ENCODE measurements at places on chromosomes 2 and 18.
A peak's percentile ranks its signal among the peaks of the same experiment; 100 is the strongest.

- H3K27ac ChIP-seq: no peak overlapping the region
- no peaks in the 10 kb centered on the region for H3K4me1 ChIP-seq
- no peak overlapping the region for H3K4me3 ChIP-seq
- no peaks in the 10 kb centered on the region for H3K27me3 ChIP-seq
- no peak for ATAC-seq
- H3K36me3 ChIP-seq: no peaks in the 10 kb centered on the region
Measured at GRCh38 chr2:29209551-29209950, 94.3 kb downstream of the CLIP4 start.

GRCh38 chr2:43305012-43305411, 78.6 kb upstream of the ZFP36L2 start:
- peaks cover 41% of the 10 kb centered on the region for H3K4me1 ChIP-seq
- no peaks in the 10 kb centered on the region for H3K36me3 ChIP-seq
- no peak overlapping the region for H3K4me3 ChIP-seq
- peak overlapping the region; percentile 73 for H3K27ac ChIP-seq

GRCh38 chr2:227313310-227313709, 11.7 kb upstream of the MFF start:
- H3K4me1 ChIP-seq: no peaks in the 10 kb centered on the region
- H3K36me3 ChIP-seq: no peaks in the 10 kb centered on the region
- H3K27me3 ChIP-seq: no peaks in the 10 kb centered on the region
- no peak overlapping the region for H3K27ac ChIP-seq
- no peak for ATAC-seq

GRCh38 chr2:237083026-237083425, 2.7 kb upstream of the COPS8 start:
- peaks cover 2% of the 10 kb centered on the region for H3K36me3 ChIP-seq
- H3K27me3 ChIP-seq: no peaks in the 10 kb centered on the region
- peaks cover 35% of the 10 kb centered on the region for H3K4me1 ChIP-seq
- no peak for ATAC-seq

DNA sequence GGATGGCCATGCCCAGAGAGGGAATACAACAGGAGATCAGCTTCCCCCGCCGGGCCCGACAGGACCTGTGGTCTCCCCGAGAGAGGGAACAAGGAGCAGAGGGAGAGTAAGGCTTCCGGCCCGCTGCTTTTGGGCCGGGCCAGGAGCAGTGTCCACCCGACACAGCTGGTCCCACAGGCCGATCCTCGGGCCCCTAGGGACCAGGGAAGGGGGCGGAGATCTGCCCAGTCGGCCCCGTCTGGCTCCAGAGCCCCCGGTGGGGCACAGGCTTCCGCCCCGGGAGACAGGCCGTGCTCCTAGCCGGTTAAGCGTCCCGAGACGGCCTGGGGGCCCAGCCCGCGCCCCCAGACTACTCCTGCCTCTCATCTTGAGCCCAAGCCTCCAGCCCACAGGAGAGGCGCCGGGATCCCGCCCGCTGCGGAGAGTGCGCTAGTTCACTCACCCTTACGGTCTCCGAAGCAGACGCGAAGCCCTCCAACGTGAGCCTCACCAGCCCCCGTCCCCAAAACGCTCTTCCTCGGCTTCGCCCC, at the start of gene MCFD2:
MCFD2 (minus strand) TSS at position 526 of the 530 bp plus-strand sequence. CDS start 6,635 bp downstream, outside the sequence.
- H3K4me3 ChIP-seq: peak within 1 kb of the TSS; percentile 92
- ATAC-seq: peak; percentile 48
- no peaks in the 10 kb centered on the region for H3K27me3 ChIP-seq

GRCh38 chr2:152427902-152428301, 92.9 kb downstream of the FMNL2 start:
- H3K36me3 ChIP-seq: no peaks in the 10 kb centered on the region
- no peaks in the 10 kb centered on the region for H3K27me3 ChIP-seq
- no peak for ATAC-seq
- no peak overlapping the region for H3K4me3 ChIP-seq
- H3K27ac ChIP-seq: no peak overlapping the region

DNA sequence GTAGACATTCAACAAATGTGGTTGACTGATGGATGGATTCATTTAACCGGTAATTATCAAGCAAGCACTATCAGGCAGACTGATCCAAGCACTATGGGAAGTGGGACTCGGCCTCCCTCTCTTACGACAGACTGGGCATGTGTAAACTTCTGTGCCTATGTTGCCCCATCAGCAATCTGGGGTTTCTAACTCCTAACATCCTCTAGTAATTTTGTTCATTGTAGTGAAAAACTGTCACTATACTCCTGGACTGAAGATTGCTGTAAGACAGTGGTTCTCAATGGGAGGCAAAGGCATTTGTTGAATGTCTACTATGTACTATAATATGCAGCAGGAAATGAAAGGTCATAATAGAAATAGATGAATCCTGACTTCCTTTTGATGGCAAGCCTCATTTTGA, 51.2 kb upstream of the CREB1 start:
- peaks cover 68% of the 10 kb centered on the region for H3K4me1 ChIP-seq
- H3K27me3 ChIP-seq: no peaks in the 10 kb centered on the region
- H3K27ac ChIP-seq: no peak overlapping the region
- no peak overlapping the region for H3K4me3 ChIP-seq
- ATAC-seq: peak; percentile 29

DNA sequence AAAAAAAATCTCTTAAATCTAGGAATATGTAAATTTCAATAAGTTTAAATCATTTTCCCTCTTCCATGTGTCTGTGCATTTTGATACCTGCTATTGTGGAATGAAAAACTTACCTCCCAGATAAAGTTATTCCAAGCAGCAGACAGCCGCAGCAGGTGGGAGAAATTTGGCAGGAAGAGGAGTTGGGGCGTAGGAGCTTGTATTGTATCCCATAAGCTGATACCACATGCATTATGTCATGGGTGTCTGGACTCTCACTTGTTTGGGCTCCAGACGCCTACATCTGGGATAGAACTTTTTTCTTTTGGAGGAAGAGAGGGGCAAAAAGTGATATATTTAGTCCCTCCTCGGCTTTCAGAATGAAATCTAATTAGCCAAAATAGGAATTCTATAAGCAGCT, 59.3 kb upstream of the TCF4 start:
- H3K4me1 ChIP-seq: no peaks in the 10 kb centered on the region
- no peaks in the 10 kb centered on the region for H3K36me3 ChIP-seq
- ATAC-seq: no peak
- H3K4me3 ChIP-seq: no peak overlapping the region

- H3K4me3 ChIP-seq: no peak overlapping the region
- H3K36me3 ChIP-seq: no peaks in the 10 kb centered on the region
- H3K27ac ChIP-seq: no peak overlapping the region
- ATAC-seq: no peak
- no peaks in the 10 kb centered on the region for H3K27me3 ChIP-seq
Measured at GRCh38 chr18:24993628-24994027, 358.3 kb downstream of the ZNF521 start.

- H3K4me1 ChIP-seq: peaks cover 7% of the 10 kb centered on the region
- H3K4me3 ChIP-seq: peak overlapping the region; percentile 63
- no peaks in the 10 kb centered on the region for H3K27me3 ChIP-seq
- no peaks in the 10 kb centered on the region for H3K36me3 ChIP-seq
- H3K27ac ChIP-seq: peak overlapping the region; percentile 93
Measured at GRCh38 chr2:88692187-88692586, 714 bp downstream of the RPIA start.

DNA sequence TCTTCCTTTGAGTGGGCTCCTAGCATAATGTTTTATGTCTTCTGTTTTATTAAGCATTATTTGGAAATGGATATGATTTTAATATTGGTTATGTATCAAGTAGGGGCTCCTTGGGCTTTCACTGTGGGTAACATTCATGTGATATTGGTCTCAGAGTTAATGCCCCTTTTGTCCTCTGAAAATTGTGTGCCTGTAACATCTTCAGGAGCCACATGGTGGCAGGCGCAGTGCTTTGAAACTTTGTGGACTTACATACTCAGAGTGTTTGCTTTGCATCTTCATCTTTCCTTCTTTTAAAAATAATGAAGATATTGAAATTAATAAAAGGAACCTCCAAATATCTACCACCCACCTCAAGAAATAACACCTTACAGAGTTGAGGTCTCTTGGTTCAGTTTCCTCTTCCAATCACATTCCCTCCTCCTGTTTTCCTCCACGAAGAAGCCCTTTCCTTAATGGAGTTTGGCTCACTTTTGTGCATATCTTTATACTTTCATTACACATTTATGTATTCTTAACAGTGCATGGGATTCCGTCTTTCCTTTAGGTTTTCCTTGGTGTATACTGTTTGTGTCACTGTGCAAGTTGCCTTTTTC, 73.5 kb downstream of the LIMS1 start:
- no peaks in the 10 kb centered on the region for H3K36me3 ChIP-seq
- H3K27ac ChIP-seq: no peak overlapping the region
- H3K4me3 ChIP-seq: no peak overlapping the region
- peaks cover 49% of the 10 kb centered on the region for H3K4me1 ChIP-seq
- no peak for ATAC-seq
- H3K27me3 ChIP-seq: no peaks in the 10 kb centered on the region

DNA sequence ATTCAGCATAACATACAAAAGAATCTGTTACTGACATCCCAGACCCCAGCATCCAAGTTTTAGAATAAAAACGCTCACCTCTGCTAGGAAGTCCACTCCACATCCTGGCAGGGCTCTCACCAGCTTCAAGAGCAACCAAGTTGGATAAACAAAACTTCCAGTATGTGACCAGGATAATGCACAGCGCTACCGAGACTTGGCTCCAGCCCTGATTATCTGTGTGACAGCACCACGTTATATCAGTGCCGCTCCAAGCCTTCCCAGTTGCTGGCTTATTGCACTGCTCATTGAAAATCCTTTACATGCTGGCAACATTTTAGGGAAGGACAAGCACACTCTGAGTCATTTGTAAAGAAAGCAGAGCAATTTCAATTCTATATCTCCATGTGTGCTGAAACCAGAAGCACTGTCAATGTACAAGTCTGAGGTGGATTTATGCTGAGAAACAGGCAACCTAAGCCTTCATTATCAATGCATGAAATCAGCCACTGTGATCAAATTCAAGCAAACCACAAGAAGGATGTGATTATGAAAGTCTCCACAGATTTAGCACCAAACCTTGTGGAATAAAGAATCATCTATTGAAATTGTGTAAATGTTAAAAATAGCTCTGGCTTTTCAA, 115.7 kb downstream of the ZNF385B start:
- H3K27me3 ChIP-seq: no peaks in the 10 kb centered on the region
- ATAC-seq: no peak
- peaks cover 4% of the 10 kb centered on the region for H3K4me1 ChIP-seq
- H3K36me3 ChIP-seq: no peaks in the 10 kb centered on the region

GRCh38 chr2:234291765-234292204, 205.1 kb downstream of the ARL4C start:
- no peaks in the 10 kb centered on the region for H3K36me3 ChIP-seq
- H3K4me3 ChIP-seq: no peak overlapping the region
- no peak overlapping the region for H3K27ac ChIP-seq

GRCh38 chr2:127165539-127165935, 54.6 kb downstream of the CYP27C1 start:
- H3K36me3 ChIP-seq: no peaks in the 10 kb centered on the region
- H3K4me1 ChIP-seq: no peaks in the 10 kb centered on the region
- no peaks in the 10 kb centered on the region for H3K27me3 ChIP-seq
- ATAC-seq: no peak
- H3K27ac ChIP-seq: no peak overlapping the region
- H3K4me3 ChIP-seq: no peak overlapping the region

- H3K36me3 ChIP-seq: no peaks in the 10 kb centered on the region
- H3K4me1 ChIP-seq: no peaks in the 10 kb centered on the region
- no peaks in the 10 kb centered on the region for H3K27me3 ChIP-seq
- no peak for ATAC-seq
- no peak overlapping the region for H3K4me3 ChIP-seq
- H3K27ac ChIP-seq: no peak overlapping the region
Measured at GRCh38 chr2:135265960-135266490, 213.9 kb downstream of the RAB3GAP1 start.

GRCh38 chr2:20675701-20676352, 8.9 kb downstream of the GDF7 start:
- no peak overlapping the region for H3K27ac ChIP-seq
- H3K4me1 ChIP-seq: no peaks in the 10 kb centered on the region
- peaks cover 36% of the 10 kb centered on the region for H3K27me3 ChIP-seq
- no peak overlapping the region for H3K4me3 ChIP-seq

DNA sequence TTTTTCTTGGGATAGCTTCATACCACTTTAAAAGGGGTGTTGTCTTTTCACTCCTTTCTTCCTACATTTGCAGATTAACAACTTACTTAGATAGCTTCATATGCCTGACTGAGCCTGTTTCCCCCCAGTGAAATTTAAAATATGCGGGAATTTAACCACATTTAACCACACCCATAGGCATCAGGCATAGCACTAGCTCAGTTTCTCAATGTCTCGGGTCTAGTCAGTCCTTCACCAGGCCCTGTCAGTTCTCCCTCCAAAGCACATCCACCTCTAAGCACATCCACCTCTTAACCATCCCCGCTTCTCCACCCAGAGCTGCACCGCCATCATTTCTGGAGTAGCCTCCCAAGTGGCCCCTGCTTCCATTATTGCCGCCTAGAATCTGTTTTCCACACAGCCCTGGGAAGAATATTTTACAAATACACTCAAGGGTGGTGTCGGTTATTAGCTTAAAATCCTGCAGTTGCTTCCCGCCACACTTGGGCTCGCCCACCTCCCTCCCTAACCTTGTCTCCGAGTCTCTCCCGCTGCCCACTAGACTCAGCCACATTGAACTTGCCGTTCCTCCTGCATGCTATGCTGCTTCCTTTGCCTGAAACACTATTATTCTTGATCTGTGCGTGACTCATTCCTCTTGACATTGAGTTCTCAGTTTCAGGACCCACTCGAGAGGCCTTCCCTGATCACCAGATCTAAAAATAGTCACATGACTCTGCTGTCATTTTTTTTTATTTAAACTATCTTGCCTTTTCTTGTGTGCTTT, 68.3 kb downstream of the SPTBN1 start:
- H3K4me1 ChIP-seq: no peaks in the 10 kb centered on the region
- no peaks in the 10 kb centered on the region for H3K27me3 ChIP-seq
- no peaks in the 10 kb centered on the region for H3K36me3 ChIP-seq
- no peak overlapping the region for H3K27ac ChIP-seq
